Fibroblast of lung (primary cell): ENCODE measurements at places on chromosomes 4 and X. TPM values are rescaled to one million over a fixed set of nuclear protein-coding genes. Genes with fewer than 3 reads are reported as not detected.

DNA sequence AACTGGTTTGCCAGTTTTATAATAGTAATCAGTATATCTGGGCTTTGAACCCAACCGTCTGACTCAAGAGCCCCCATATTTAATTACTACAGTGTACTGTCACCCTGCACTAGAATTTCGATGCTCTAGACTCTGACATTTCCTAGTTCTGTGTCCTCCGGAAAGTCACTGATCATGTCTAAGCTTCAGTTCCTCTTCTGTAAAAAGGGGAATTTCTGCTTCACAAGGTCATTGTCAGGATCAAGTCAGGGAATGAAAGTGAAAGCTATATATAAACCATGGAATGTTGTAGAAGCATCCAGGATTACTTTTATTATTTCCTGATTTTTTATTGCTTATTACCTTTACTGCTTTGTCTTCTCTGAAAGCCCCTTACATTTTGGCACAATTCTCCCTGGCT, 4.0 kb upstream of the KCNIP4 start:
- DNase-seq: no peak

ODAPH gene
- not detected in 2 replicates for polyA plus RNA-seq

- DNase-seq: no peak
Observed at GRCh38 chrX:84047339-84047738, 140.7 kb downstream of the RPS6KA6 start.

DGAT2L6 gene
- not detected in 2 replicates for polyA plus RNA-seq

STPG2 gene
- not detected in 2 replicates for polyA plus RNA-seq

FRMD7 gene
- polyA plus RNA-seq: 0.10 TPM in 1 of 2 replicates, not detected in the other

- peak; percentile 33 for DNase-seq
Observed at GRCh38 chrX:16882169-16882568, 12.0 kb upstream of the RBBP7 start.

YY2 gene
- 1.5 and 2.3 TPM in 2 replicates for polyA plus RNA-seq

DNA sequence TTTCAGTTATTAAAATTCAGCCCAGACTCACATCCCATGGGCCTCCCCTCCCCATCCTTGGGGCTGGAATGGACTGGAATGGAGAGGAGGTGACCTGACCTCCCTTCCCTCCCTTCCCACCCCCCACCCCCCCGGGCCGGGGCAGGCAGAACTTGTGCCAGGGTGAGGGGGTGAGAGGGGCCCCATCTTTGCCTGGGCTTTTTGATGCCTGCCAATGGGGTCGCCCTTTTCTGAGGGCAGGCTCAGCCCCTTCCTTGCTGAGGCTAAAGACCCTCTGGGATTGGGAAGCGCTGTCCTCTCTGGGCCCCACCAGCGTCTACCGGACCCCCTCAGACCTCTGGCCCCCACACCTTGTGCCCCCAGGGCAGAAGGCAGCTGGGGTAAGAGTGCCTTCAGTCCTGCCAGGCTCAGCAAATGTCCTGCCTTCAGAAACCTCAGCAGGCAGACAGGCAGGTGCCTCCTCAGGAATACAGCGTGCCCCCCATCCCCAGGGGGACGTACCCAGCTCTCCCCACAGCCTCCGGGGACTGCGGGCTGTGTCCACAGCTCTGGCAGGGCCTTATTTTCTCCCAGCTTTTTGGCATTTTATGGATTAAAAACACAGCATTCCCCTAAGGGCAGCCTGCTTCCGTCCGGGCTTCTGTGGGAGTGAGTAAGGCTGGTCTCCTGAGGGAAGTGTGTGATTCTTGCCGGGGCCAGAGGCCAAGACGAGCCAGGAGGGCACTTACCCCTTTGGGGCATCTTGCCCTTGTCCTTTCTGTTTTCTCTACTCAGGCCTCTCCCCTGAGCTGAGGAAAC, 12.6 kb upstream of the CCNQ start:
- DNase-seq: no peak

DNA sequence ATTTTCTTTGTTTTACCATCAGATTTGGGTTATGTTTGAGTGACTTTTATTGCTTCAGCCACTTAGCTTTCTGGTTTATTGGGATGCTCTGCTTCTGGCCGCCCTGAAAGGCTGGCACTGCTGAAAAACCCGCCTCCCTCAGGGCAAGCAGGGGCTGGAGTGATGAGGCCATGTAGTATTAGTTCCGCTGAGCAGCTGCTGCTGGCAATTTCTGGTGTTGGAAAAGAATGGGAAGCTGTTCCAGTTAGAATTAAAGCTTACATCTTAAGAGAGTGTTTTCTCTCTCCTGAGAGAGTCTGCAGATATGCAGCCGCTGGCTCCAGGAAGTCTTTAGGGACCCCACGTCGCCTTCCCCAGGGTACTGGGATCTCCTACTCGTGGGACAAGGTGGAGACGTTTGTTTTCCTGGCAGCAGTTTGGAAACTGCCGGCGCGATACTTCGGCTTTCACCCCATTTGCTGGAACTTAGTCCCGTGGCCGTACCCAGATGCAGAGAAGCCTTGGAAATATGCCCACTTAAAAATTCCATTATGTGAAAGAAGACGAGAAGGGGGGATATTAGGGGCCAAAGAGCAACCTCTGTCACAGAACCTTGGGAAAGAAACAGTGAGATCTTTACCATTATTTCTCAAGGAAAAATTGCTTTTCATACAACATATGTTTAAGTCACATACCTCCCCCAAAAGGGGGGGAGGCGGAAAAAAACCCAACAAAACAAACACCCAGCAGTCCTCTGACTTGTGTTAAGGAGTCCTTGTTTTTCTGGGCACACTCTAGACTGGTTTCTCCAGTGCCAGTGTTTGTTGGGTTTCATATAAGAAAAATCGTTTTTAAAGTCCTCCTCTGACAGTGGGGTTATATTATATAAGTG, 72.6 kb downstream of the TMEM131L start:
- DNase-seq: peak; percentile 54

GRCh38 chr4:147496500-147496899, 15.6 kb downstream of the EDNRA start:
- no peak for DNase-seq

- DNase-seq: no peak
Observed at GRCh38 chr4:43471950-43472349, 579.4 kb downstream of the GRXCR1 start.

DNA sequence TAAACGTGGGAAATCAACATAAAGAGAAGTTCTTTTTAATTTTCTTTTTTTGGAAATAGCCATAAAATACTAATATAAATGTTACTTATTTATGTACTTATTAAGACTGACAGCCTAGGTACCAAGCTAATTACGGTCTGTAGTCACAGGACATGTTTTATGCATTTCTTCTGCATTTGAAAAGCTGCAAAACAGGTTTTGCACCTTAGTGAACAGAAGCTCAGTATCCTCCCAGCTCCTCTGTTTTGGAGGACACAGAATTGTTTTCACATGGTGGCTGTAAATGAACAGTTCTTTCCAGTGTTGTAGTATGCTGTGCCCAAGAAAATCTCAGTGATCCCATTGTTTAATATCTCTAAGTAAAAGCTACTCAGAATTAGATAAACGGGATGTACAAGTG, 1788.0 kb upstream of the TENM3 start:
- no peak for DNase-seq

DNA sequence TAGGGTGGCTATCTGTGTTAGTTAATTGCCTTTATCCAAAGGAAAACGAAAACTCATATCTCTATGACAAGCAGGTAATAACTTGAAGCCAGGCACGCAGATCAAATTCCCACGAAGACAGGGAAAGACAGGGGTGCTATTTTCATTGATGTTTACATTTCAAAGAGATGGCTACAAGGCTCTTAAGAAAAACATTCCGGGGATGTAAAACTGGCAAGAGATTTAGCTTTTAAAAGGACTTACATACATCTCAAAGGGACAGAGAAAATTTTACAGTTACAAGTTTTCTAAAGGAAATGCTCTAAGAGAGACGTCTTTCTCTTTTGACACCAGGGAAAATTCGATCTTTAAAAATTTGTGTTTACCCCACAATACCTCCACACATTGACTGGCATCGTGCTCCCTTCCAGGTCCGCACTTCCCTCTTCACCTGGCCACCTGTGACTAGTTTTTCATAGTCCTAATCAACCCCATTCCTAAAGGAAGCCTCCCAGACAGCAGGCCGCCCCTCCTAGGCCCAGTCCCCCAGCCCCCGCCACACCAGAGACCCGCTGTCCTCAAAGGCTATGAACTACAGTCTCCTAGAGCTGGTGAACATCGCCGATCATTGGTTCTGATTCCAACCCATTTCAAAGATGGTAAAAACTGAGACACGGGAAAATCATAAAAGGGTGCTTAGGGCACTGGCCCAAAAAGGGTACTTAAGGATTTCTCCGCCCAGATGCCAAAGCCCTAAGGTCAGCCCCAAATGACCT, 649 bp upstream of the ARAF start:
- DNase-seq: no peak

SPON2 gene
- 179 and 189 TPM in 2 replicates for polyA plus RNA-seq

DNA sequence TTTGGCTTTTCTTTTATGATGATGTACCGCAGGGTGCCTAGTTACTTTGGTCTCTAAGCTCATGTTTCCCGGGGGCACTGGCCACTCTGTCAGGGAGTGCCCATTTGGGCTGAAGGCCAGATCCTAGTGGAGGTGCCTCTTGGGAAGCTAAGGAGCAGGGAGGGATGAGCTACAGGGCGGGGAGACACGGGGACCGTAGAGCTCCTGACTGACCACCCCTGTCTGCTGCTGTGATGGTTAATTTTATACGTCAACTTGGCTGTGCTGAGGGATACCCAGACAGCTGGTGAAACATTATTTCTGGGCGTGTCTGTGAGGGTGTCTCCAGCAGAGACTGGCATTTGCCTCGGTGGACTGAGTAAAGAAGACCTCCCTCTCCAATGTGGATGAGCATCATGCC, 24.9 kb upstream of the CLDN24 start:
- DNase-seq: no peak

RNF150 gene
- 1.3 and 5.6 TPM in 2 replicates for polyA plus RNA-seq

DNA sequence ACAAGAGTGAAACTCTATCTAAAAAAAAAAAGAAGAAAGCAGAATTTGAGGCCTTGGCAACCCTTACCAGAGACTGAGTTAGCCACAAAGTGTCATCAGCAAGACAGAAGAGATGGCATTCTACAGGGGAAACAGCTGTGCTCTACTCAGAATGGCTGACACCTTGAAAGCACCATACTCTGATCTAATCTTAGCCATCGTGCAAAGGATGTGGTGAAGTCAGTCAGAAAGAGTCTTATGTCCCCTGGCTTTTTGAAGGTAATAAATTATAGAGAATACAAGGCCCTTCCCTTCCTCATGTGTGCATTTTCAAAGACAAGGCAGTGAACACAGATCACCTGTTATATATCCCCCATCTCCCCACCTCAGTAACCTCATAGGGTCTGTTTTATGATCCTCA, 13.2 kb downstream of the CLNK start:
- no peak for DNase-seq

S100G gene
- not detected in 2 replicates for polyA plus RNA-seq

- DNase-seq: no peak
Observed at GRCh38 chr4:183327827-183328226, 5.6 kb upstream of the CLDN24 start.

DNA sequence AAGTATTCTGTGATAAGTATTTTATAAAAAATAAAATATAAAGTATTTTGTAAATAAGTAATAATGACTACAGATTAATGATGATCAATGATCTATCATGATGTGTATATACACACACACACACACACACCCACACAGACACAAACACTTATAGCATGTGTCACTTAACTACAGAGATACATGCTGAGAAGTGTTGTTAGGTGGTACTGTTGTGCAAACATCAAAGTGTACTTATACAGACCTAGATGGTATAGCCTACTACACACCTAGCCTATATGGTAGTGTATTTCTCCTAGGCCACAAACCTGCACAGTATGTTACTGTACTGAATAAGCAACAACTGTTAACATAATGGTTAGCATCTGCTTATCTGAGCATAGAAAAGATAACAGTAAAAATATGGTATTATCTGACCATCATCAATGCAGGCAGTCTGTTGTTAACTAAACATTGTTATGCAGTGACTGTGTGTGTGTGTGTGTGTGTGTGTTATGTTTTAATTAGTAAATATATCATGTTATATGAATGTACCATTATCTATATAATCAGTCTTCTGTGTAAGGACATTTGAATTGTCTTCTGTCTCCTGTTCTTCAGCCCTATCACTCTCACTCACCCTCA, 138.2 kb downstream of the CAMK2D start:
- DNase-seq: peak; percentile 52

DNA sequence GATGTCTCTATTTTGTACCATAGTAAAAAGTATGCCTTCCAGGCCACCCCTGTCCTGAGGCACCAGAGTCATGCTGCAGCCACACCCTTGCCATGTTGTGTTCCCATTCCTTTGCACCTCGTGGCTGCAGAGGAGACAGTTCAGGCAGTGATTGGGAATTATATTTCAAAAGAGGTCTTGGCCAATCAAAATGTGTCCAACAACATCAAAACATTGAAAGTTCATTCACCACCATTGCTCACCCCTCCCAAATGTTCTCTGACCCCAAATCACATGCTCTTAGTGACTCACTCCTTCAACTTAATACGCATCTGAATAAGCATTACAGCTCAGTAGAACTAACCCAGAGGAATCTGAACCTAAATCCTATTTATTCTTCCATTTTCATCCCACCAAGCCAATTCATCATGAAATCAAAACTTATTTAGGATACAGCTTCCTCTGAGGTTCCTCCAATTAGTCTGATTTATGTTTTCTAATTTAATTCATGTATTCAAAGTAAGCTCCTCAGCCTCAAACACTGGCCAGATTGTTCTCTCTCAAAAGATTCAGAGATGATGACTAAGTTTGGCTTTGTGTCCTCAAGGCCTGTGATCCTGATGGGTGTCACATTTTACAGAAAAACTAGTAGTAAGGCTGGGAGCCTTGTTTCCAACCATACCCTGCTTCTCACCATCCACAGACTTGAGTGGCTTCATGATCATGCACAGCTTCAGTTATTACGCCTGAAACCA, 323.2 kb upstream of the INTU start:
- peak; percentile 44 for DNase-seq

DNA sequence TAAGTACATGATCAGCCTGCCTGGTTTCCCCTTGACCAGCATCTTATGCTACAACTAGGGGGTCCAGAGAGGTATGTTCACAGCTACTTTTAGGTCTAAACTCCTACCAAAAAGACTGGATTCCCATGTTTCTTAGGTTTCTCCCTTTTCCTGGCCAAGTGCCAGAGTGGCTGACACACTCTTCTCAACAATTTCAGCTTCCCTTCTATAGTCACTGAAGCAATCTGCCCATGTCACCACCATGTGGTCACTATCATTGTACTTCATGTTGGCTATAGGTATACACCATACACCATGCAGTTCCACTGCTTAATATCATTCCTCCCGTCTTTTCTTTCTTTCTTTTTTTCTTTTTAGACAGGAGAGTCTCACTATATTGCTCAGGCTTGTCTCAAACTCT, 66.9 kb downstream of the KLHL13 start:
- DNase-seq: no peak

ZNF157 gene
- 0.02 TPM in 1 of 2 replicates, not detected in the other for polyA plus RNA-seq
